ENCODE measurements at places on chromosomes 12 and 14. TPM values are rescaled to one million over a fixed set of nuclear protein-coding genes. Genes with fewer than 3 reads are reported as not detected.

Gene PPP4R4
- 13.9 TPM for total RNA-seq

DNA sequence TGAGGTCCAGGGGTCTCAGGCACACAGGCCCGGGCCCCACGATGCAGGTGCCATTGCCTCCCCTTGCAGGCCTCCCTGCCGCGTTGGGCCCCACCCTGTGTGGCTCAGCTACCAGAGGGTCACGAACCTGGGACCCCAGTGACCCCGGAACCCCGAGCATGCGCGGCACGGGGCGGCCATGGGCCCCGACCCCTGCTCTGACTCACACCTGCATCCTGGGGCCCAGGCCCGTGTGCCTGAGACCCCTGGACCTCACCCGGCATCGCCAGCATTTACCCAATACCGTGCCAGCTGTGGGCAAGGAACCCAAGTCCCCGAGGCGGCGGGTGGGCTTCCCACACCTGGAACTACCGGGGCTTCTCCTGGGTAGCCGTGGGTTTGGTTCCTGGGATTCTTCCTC is 25.2 kb downstream of the KIF26A start:
- DNase-seq = no peak

- no peak for DNase-seq
Observed at GRCh38 chr14:64792231-64792630, 87.5 kb downstream of the SPTB start.

Gene CRIP1
- total RNA-seq = 77.1 TPM

DNA sequence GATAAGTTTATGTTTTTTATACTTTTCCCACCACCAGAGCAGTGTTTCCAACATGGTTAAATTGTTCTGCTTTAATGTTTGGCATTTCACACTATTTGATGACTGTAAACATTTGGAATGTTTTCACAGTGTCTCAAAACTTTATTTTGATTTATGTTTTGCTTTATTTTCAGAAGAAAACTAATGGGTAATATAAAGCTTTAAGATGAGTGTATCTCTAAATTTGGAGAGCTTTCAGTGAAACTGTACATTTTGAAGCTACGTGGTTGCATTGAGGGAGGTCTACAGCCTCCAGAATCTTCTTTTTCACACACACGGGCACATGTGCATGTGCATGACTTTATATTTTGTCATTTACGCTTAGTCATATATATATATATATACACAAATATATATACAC is 10.7 kb downstream of the BICD1 start:
- DNase-seq = no peak

- no peak for DNase-seq
Observed at GRCh38 chr14:104184911-104185499, 46.6 kb downstream of the KIF26A start.
